Fibroblast of upper back skin (primary cell): ENCODE measurements at places on chromosomes 5 and 9.
A peak's percentile ranks its signal among the peaks of the same experiment; 100 is the strongest.

DNA sequence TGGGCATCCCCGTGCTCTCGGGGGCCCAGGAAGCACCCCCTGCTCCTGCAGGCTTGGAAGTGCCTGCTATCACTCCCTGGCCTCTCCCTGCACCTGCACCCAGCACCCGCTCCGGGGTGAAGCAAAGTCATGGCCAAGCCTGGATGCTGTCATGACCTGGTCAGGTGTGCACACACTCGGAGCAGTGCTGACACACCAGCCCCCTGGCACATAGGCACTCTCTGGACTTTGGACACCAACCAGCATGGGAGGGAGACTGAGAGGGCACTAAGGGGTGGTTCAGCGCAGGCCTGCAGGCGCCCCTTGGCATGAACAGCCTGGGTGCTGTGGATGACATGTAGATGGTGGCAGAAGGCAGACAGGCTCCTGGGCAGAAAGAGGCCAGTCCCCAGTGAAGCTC, 158.6 kb downstream of the GHR start:
- no peak for DNase-seq

GRCh38 chr5:11128021-11128420, 367.0 kb upstream of the DAP start:
- DNase-seq = no peak

GRCh38 chr5:39193553-39194465, 25.6 kb downstream of the FYB1 start:
- no peak for DNase-seq

- DNase-seq = no peak
These were observed 136.0 kb upstream of the TBC1D2 start for GRCh38 chr9:98391406-98391805.

DNA sequence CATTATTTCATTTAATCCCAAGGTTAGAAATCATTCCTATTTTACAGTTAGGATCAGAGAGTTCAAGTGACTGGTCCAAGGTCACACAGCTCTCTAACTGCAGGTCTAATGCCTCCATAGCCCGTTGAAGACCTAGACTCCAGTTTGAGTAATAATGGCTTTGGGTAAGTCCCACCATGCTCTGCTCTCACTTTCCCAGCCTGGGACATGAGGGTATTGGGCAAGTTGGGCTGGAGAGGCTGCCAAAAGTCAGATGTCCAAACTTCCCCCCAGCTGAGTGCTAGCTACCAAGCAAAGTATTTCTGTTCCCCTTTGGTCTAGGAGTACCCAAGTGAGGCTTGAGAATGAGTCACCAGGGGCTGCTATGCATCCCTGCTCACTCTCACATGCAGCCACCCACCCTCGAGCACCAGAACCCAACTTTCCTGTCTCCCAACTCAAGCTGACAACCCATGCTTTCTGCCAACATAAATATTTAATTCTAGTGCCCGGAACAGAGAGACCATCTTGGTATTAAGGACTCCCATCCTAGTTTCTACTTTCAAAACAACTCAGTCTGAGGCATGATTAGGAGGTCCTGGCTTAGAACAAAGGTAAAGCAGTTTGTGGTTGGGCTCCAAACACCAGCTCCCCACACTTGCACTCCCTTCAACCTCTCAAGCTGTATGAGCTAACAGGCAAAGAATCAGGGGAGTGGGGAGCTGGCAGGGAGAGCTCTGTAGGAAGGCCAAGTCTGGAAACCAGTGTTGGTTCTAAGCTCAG, 236.5 kb upstream of the TRIM32 start:
- peak; percentile 83 for DNase-seq

DNA sequence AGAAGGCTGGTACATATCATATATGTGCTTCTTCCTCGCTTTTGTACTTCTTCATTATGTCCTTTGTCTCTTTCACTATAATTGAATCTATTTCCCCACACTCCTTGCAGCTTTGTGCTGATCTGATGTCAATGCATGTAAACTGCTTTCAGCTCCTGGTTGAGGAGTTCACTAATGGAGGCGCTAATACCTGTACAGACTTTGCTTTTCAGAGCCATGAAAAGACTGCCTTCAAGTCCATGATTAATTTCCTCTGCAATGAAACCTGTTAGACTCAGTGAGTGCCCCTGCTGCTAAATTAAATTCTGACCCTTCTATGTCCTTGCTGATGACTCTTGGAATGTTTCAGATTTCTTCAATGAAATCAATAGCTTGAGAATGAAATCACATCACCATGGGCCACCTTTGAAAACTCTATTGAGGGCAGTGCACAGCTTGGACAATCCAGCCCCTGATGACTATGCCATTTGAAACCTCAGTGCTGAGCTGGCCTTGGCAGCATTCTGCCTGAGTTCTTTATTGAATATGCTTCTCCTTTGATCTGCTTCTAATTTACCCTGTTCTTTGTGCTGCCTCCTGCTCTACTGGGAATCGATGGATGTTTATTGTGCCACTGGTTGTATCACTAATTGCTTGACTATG, 358.2 kb upstream of the DMAC1 start:
- no peak for DNase-seq

DNA sequence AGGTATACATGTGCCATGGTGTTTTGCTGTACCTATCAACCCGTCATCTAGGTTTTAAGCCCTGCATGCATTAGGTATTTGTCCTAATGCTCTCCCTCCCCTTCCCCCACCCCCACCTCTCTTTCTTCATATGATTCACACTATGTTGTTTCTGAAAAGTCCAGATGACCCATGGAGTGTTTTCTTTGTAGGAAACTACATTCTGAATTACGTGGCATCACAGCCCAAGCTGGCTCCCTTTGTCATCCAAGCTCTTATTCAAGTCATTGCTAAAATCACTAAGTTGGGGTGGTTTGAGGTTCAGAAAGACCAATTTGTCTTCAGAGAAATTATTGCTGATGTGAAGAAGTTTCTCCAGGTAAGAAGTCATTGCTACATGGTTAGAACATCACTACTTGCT, 30.4 kb downstream of the RANBP17 start:
- peak; percentile 19 for DNase-seq

DNA sequence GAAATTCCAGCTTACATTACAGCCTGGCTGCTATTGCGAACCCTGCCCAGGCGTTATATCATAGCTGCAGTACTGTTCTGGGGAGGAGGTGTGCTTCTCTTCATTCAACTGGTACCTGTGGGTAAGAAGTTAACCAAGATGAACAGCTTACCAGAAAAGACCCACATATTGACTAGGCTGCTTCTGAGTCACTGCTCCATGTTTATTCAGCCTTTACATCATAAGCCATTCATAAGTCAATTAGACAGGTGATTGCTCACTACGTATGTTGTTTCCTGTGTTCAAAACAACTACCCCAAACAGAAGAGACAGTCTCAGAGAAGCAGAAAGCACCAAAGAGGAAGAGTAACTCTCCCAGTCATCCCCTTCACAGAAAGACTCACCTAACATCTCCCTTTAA, 34.7 kb upstream of the SLC22A5 start:
- DNase-seq = no peak

- DNase-seq = no peak
These were observed 13.1 kb downstream of the NR6A1 start for GRCh38 chr9:124758061-124758460.

GRCh38 chr5:95057615-95058014, 227.3 kb downstream of the MCTP1 start:
- DNase-seq = no peak

- no peak for DNase-seq
These were observed 74.6 kb upstream of the ZSWIM6 start for GRCh38 chr5:61257421-61257820.

DNA sequence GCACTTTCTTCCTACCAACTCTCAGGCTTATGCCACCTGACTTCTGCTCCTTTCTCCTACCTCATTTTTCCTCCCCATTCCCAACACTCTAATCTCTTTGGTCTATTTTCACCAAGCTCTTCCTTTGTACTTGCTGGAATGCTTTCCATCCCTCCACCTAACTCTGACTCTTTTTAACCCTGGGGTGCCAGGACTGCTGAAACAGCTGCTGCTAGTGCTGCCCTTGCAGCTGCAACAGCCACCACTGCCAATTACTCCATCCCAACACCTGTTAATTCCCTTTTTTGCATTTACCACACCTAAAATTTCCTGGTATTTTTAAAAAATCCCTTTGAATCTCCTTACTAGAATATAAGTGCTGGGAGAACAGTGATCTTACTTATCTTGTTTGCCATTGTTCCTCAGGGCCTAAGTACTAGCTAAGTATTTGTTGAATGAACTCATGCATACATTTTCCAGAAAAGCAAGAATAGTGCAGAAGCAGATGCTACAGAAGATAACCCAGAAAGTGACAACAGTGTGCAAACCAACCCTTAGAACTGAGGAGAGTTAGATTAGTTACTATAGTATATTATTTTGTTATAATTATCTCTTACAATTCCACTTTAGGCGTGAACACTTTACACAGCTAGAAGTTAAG, 11.5 kb downstream of the NADK2 start:
- no peak for DNase-seq

DNA sequence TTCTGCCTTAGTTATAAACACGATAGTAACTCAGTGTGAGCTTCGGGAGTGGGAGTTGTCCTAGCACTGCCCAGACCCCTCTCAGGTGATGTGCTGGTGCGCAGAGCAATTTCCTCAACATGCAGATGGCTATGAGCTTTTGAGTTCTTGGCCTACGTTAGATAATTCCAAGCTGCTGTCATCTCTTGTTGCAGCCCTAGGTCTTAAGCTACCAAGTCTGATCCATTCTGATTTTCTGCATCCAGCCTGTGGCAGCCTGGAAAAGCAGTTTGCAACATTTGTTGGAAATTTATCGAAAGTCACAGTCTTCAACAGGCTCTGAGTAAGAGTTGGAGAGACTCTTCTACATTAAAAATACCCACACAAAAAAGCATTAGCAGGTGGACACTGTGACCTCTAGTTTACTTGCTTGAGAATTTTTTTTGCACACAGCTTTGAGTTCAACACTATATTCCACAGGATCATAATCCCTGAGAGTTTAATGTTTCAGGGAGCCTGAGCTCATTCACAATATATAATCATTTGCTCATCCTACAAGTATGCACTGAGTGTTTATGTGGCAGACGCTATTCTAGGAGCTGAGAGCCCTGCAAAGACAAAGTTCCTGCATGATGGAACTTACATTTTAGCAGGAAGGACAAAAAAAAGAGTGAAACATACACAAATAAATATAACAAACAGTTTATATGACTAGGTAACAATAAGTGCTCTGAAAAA, 91.6 kb downstream of the UBE2QL1 start:
- no peak for DNase-seq

DNA sequence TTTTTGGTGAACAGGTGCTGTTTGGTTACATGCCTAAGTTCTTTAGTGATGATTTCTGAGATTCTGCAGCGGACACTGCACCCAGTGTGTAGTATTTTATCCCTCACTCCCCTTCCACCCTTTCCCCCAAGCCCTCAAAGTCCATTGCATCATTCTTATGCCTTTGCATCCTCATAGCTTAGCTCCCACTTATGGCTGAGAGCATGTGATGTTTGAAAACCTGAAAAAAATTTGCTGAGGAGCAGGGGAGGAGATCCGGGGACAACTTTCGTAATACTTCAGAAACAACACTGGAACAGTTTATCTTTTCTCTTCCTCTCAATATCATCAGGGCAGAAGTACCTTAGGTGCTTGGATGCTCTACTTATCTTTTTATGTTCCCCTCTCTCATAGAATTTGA, 226.4 kb downstream of the ADAMTS6 start:
- no peak for DNase-seq

DNA sequence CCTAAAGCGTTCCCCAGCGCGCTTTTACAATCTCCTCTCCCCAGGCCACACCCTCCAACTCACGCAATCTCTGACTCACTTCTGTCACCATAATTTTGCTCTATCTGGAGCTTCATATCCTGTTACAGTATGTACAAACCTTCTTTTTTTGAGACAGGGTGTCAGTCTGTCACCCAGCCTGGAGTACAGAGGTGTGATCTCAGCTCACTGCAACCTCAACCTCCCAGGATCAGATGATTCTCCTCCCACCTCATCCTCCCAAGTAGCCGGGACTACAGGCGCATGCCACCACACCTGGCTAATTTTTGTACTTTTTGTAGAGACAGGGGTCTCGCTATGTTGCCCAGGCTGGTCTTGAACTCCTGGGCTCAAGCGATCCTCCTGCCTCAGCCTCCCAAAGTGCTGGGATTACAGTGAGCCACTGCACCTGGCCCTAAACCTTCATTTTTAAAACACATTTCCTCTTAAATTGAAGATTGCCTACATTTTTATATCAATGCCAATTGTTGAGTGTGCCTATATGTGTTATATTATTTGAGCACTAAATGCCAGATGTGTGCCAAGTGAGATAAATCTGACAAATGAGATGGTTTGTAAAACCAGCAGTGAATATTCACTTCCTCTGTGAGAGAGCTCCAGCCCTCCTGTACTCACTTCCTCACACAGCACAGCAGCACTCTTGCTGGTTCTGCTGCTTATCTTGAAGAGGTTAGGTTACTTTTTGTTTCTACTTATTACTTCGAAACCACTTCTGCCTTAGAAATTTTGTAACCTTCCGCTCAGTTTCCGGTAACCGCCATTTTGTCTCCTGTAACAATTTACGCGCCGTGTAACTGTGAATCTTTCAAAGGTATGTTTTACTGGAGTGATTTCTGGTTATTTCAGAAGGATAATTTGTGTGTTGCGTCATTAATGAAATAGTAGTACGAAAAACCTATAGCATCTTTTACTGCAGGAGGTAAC, 57.9 kb downstream of the DOCK8 start:
- no peak for DNase-seq

DNA sequence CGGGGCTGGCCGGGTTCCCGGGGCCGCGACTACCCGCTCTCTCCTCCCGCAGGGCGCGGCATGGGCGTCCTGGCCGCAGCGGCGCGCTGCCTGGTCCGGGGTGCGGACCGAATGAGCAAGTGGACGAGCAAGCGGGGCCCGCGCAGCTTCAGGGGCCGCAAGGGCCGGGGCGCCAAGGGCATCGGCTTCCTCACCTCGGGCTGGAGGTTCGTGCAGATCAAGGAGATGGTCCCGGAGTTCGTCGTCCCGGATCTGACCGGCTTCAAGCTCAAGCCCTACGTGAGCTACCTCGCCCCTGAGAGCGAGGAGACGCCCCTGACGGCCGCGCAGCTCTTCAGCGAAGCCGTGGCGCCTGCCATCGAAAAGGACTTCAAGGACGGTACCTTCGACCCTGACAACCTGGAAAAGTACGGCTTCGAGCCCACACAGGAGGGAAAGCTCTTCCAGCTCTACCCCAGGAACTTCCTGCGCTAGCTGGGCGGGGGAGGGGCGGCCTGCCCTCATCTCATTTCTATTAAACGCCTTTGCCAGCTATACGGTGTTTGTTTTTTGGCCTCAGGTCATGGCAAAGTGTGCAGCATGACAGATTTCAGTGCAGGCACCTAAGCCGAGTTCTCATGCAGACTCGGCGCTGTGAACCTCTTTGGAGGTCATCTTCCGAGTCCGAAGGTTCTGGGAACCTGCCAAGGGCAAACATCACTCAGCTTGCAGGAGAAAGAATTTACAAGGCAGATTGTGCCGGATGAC, 516 bp downstream of the MRPL41 start:
- no peak for DNase-seq

DNA sequence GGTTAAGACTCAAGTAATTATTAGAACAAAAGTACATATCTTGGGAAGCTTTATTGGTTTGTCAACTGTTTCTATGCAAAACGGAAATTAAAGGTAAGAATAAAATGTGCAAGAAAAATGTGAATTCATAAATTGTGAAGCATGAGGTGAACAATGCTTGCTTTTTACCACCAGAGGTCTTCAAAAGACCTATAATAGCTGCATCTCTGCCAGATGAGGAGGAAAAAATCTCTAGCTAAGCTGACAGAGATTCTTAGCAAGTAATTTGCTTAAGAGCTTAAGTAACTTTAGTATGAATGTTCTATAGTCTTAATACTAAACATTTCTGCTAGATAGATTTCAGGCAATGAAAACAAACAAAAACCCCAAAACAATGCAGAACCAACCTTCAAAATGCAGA, 54.1 kb downstream of the MRPS30 start:
- peak; percentile 7 for DNase-seq

- no peak for DNase-seq
These were observed 55.2 kb upstream of the JAK2 start for GRCh38 chr9:4929917-4930316.
